Posterior vena cava (tissue), 2 donors: ENCODE measurements at places on chromosomes 16 and 17. TPM values are rescaled to one million over a fixed set of nuclear protein-coding genes. Genes with fewer than 3 reads are reported as not detected.

SLC9A5 gene
- 1.1 TPM for total RNA-seq

SMIM36 gene
- not detected for total RNA-seq

WNK4 gene
- not detected for total RNA-seq

CTRB1 gene
- total RNA-seq: 4.0 TPM

PIK3R6 gene
- 2.1 TPM for total RNA-seq

ORC6 gene
- 2.0 TPM for total RNA-seq
